M059J (cell line): ENCODE measurements at places on chromosomes 3 and 15.
A peak's percentile ranks its signal among the peaks of the same experiment; 100 is the strongest.

- DNase-seq = peak; percentile 98
These were observed 779.1 kb downstream of the MECOM start for GRCh38 chr3:168884353-168884903.

GRCh38 chr3:94305835-94306611, 243.2 kb downstream of the NSUN3 start:
- no peak for DNase-seq

- DNase-seq = no peak
These were observed 148.0 kb downstream of the TP63 start for GRCh38 chr3:189779166-189779565.

- peak; percentile 8 for DNase-seq
These were observed 14.6 kb upstream of the PLA2G4E start for GRCh38 chr15:42035435-42035761.

DNA sequence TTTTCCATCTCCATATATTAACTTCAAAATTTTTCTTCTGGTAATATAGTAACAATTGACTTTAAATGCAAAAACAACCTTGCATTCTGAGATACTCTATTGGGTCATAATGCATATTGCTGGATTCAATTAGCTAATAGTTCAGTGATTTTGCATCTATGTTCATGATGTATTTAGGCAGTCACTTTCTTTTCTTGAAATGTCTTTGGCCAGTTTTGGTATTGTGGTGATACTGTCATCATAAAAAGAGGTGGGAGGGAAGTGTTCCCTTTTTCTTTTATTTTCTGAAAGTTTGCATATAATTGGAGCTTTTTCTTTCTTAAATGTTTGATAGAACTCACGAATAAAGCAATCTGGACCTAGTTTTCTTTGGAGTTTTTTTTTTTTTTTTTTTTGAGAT, 67.4 kb upstream of the ZNF148 start:
- no peak for DNase-seq

GRCh38 chr3:71430941-71431552, 152.5 kb downstream of the FOXP1 start:
- peak; percentile 67 for DNase-seq

GRCh38 chr3:157390713-157391515, 45.7 kb upstream of the PTX3 start:
- peak; percentile 72 for DNase-seq

- DNase-seq = peak; percentile 81
These were observed 84.1 kb downstream of the MEIS2 start for GRCh38 chr15:37016231-37016630.

- no peak for DNase-seq
These were observed 74.7 kb upstream of the MB21D2 start for GRCh38 chr3:192992361-192992760.

DNA sequence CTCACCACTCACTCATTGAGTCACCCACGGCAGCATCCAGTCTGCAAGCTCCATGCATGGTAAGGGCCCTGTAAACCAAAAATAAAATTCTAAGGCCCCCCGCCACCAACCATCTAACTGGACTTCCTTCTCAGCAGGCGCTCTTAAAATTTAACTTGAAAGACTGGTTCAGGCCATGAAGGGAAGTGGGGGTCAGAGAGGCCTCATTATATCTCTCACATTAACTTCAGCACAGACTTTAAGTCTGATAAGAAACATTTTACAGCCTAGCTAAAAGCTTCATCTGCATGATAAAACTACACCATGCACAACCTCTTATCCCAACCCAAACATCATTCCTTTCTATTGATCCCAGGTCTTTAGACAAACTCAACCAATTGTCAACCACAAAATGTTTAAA, 38.5 kb downstream of the FBLN2 start:
- DNase-seq = no peak

DNA sequence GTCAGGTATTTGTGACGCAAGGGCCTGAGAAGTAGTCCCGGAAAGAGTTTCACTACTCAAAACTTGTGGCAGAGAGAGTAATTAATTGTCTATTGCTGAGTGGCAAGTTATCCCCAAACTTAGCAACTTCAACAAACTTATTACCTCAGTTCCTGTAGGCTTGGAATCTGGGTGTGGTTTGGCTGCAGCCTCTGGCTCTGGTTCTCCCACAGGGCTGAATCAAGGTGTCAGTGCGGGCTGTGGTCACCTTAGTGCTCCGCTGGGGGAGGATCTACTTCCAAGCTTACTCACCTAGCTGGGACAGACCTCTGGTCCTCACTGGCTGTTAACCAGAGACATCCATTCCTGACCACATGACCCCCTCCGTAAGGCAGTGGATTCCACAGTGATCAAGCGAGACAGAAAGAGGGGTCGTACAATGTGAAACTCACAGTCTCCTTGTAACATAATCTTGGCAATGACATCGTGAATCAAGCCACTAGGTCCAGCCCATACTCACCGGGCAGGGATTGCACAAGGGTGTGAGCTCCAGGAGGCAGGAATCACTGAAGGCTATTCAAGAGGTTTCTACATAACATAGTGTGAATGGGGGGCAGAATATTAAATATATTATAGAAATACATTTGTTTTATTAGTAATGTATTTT, 138.3 kb downstream of the RYR3 start:
- DNase-seq = no peak

DNA sequence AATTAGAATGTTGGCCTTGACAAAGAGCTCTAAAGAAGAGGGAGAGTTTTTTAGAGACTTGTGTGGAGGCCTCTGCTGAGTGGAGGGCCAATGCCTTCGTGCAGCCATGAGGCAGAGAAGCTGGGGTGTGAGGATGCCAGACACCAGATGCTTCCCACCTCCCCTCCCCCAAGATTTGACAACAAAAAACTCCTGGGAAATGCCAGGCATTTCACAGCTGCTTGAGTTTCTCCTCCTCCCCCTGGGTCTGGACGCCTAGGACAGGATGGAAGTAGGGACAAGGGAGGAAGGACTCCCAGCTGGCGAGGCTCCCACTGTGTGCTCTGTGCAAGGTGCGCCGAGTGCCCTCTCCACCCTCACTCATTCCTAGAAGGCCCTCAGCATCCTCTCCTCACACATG, 20.1 kb downstream of the TGM4 start:
- no peak for DNase-seq

DNA sequence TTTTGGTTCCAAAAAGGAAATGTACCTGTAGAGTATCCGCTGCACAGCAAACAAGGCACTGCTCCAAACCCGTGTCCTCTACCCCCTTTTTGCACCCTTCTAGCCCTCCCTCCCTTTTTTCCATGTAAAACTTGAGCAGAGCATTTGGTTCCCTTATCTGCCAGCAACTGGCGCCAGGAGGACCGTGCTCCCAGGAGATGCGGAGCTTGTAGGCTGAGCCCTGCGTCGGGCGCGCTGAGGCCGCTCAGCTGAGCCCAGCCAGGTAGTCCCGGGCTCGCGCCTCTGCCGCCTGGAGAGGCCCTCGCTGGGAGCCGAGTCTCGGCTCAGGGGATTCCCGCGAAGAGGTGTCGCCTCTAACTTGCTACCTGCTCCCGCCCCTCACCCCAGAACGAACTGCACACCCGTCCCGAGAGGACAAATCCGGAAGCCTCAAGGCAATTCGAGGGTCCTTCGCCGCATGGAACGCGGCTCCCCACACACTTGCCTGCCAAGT, 575 bp downstream of the TRPM7 start:
- peak; percentile 58 for DNase-seq

- DNase-seq = no peak
These were observed 71.5 kb downstream of the SLCO3A1 start for GRCh38 chr15:91924837-91925495.

GRCh38 chr3:154625756-154626155, 195.8 kb upstream of the GPR149 start:
- no peak for DNase-seq

- peak; percentile 42 for DNase-seq
These were observed 74.7 kb upstream of the SH3GL3 start for GRCh38 chr15:83372434-83372891.

DNA sequence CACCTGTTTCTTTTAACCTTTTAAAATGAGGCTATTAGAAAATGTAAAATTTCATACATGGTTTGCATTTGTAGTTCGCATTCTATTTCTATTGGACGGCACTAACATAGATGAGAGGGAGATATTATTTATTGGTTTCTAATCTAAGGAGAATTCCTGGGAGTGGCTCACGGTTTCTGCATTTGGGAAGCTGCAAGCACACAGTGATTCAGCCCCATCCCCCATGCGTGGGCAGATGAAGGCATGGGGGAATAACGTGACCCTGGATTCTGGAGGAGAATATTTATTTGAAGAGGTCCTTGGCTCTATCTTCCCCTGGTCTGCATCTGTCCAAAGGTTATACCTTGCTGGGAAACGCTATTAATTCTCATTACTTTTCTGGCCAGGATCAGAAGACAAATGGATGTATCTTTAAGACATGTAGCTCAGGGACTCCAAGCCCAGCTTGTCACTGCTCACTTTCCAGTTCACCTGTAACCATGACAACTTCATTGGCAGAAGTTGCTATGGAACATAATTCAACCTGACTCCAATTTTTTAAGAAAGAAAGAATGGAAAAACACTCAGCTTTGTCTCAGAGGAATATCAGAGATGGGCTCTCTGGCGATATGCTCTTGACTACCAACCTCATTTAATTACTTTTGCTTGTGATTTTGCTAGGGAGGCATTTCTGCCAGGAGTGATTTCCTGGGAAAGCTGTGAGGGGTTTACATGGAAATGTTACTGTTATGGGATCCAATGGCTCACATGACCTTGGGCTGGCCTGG, 27.2 kb upstream of the POMGNT2 start:
- no peak for DNase-seq

DNA sequence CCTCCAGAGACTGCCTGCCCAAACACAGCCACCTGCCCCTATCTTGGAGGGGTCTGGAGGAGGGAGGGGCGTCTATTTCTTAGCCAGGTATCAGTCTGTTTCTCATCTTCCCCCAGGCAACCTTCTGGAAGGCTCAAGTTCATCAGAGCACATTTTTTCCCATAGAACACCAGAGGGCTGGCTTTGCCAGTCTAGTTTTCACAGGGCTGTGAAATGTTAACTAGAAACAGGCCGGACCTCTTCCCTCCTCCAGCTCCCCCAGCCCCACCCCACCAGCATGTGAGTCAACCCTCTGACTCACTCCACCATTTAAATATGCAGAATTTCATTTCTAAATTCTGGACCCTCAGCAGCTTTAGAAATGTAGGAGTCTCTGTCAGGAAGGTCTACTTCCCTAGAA, 66.9 kb downstream of the SLCO2A1 start:
- peak; percentile 73 for DNase-seq

GRCh38 chr3:186461141-186461540, 83.0 kb downstream of the CRYGS start:
- DNase-seq = peak; percentile 77

DNA sequence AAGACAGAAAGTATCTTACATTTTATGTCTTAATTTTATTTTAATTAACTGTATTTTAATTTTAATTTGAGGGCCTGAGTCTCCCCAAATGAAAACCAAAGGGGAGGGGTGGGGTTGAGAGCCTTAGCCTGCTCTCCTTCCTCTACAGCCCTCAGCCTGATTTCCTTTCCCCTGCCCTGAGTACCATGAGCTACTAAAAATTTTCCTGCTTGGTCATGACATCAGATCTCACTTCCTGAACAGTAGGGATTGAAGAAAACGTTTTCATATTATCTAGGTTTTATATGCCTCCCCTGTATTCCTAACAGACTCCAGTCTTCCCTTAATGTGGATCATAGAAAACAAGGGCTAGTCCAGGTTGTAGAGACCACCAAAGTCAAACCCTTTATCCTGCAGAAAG, 133.9 kb downstream of the MYLK start:
- DNase-seq = peak; percentile 43

DNA sequence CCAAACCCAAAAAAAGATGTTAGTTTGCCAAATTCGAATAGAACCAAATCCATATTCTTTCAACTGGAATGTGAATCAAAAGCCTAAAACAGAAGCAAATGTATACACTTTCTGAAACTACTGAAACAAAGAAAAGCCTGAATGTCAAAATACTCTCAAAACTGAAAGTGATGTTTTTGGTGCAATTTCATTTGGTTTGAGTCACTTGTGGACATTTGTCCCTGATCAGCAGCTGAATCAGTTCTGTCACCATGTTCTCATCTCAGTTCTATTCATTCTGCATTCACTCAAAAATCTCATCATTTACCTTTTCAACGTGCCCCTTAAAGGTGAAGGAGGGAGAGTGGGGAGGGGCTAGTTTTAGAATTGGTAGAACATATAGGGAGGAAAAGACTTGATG, 266.8 kb downstream of the ABHD5 start:
- DNase-seq = no peak
